ENCODE measurements at places on chromosomes 3 and 15. TPM values are rescaled to one million over a fixed set of nuclear protein-coding genes. Genes with fewer than 3 reads are reported as not detected.

Gene WWTR1
- 77.0 TPM for total RNA-seq

GRCh38 chr3:30492322-30493192 lies 113.8 kb upstream of the TGFBR2 start:
- no peak for DNase-seq

- no peak for DNase-seq
These were observed 179.4 kb downstream of the CHST2 start for GRCh38 chr3:143298886-143299535.

GRCh38 chr15:71742964-71743363 lies 67.4 kb upstream of the NR2E3 start:
- DNase-seq = no peak

DNA sequence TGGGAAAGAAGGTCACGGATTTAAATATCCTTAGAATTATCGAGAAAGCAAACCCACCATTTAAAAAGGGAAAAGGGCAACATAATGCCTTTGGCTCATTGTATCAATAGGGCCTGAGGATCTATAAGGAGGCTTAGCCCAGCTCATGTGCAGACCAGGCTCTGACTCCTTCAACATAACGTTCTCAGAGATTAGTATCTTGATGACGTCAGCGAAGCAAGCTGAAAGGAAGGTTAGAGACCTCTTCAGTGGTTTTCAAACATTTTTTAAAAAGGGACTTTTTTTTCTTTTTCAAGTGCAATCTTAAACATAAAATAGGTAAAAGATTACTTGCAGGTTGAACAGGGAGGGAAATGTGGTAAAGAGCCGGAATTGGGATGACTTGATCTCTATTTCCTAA lies 463.9 kb upstream of the ADAMTS9 start:
- DNase-seq = no peak

- no peak for DNase-seq
These were observed 41.8 kb downstream of the ITGB5 start for GRCh38 chr3:124845406-124845805.

DNA sequence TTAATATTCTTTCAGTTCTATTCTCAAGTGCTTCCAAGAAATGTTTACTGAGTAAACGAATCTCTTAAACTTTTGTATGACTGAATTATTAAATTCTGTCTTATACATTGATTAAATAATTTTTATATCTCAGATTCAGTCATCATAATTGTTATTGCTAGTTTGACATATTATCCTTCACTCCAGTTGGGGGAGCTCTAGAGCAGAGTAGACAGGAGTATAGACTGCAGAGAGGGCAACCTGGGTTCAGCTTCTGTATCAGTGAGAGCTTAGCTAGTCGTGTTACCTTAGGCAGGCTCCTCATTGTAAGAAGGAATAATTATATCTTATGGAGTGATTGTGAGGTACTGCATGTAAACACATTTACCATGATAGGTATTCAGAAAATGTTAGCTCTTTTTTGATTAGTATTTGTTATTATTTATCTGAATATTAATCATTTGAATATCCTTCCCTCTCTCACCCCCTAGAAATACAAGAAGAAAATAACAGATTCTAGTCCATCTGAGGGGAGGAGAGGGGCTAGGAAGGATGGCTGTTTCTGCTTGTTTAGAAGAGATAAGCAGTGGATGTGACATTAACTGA lies 31.0 kb upstream of the ZCWPW2 start:
- DNase-seq = no peak

- DNase-seq = no peak
These were observed 135.4 kb upstream of the LINGO1 start for GRCh38 chr15:77768107-77768506.

- DNase-seq = no peak
These were observed 390.4 kb downstream of the ZIC1 start for GRCh38 chr3:147799601-147800000.

- DNase-seq = no peak
These were observed 51.0 kb downstream of the ALDH1A2 start for GRCh38 chr15:58014470-58014869.

Measured in omental fat pad (tissue), 4 donors.